ENCODE measurements at places on chromosomes 4 and X.

DNA sequence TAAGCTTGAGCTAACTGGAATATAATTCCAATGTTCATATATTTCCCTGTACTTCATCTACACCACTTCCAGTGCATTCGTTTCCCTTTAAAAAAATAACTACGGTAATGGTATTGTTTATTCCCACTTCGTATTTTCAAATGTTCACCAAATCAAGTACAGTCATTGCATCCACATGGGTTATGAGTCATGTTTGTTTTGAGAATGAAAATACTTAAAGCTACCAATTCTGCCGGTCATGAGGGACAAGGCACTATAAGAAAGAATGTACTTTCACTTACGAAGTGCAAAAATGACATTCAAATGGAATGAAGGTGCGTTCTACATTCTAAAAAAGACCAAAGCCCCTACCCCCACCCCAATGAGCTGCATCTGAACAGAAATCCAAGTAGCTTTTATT, 174.4 kb upstream of the FGF13 start:
- DNase-seq, result no peak

DNA sequence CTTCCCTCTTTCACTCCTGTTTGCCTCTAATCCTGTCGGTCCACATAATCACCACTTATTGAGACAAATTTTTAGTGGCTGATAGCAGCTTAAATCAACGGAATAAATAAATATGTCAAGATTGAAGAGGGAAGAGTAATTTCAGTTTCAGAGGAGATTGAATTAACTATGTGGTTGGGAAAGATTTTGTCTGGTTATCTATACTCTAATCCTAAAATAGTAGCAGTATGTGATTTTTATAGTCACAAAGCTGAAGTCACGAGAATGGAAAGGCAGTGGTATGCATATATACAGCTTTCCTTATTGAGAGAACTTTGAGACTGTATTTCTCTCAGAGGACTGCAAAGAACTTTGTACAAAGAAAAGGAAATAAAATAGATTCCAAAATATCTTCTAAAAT, 493.3 kb downstream of the FAT4 start:
- DNase-seq, result no peak

DNA sequence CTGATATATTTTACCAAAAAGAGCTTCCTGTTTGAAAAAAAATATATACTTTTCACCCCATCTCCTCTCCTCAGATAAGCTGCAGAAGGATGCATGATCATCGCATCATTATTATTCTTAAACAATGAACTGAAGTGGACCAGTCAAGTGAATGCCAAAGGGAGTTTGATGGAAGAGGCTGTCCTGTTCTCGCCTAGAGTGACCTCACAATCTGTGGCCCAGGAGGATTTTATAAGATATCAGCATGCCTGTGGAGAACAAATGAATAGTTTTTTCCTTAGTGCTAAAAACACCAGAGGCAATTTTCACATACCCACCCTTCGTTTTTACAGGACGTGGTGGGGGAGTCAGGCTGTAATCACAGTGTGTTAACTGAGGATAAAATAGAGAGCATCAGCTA, 112.7 kb downstream of the USP46 start:
- no peak for DNase-seq

GRCh38 chr4:63361066-63361465, 1048.2 kb downstream of the TECRL start:
- DNase-seq, result no peak

GRCh38 chr4:46844325-46844917, 64.6 kb downstream of the COX7B2 start:
- DNase-seq, result peak; percentile 60

- no peak for DNase-seq
These were observed 27.5 kb downstream of the YY2 start for GRCh38 chrX:21883258-21883657.

GRCh38 chr4:32472918-32473317, 1752.7 kb downstream of the PCDH7 start:
- no peak for DNase-seq

GRCh38 chr4:98997166-98997565, 1.6 kb downstream of the METAP1 start:
- DNase-seq, result no peak

DNA sequence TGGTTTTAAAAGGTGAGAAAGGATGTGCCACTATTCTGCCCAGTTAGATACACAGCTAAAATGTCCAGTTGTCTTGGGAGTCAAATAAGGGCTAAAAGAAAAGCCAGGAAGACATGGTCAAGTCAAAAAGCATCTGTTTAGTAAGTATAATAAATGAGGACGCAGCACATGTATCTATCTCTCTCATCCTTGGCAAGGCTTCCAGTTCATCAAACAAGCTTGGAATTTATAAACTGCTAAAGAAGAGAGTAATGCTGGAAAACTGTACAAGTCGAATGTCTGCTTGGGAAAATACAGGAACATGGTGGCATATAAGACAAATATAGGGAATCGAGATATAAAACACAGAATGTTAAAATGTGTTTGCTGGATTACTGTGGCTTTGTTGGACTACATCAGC, 106.7 kb downstream of the GPC3 start:
- no peak for DNase-seq

GRCh38 chr4:102168580-102168979, 176.7 kb downstream of the SLC39A8 start:
- DNase-seq, result no peak

DNA sequence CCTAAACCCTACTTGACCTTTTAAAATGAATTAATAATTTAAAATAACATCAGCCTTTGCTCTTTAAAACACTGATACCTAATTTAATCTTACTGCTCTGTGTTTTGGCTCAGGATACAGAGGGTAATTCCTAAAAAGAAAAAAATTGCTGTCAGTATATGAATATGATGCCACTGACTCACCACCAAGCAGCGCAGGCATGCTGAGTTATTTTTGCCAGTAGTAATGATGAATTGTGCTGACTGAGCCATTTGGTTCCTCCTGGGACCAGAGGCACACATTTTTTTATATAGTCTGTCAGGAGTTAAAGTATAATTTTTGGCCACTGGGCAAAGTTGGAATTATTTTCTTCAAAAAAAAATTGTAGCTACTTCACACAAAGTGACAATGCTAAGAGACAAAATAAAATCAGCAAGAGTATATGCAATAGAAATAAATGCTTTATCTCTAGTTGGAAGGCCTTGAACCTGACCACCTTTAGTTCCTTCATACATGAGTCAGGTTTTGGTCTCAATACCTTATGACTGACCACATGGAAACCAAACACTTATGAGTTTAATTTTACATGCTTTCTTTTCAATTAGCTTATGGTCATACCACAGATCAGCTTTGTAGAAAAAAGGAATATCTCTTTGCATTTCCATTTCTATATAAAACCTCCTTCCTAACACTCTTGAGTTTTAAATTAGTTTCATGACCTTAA, 115.1 kb downstream of the PPP3CA start:
- DNase-seq, result peak; percentile 30
